Suprapubic skin (tissue), 4 donors: ENCODE measurements at places on chromosomes 6 and 20.

DNA sequence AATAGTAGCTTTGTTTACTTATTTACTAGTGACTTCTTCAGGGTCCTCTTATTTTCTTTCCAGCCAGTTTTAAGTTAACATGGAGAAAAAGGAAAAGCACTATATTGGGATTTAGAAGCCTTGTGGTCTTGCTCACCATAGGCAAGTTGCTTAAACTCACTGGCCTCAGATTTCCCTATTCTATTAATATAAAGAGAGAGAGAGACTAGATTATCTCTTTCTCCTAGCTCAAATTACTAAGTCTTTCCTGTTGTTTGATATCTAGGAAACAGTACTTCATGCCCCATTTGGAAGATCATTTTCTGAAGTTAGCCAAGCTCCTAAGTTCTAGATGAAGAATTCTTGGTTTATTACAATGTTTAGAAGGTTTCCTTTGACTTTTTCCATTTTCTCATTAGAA, 32.5 kb downstream of the CTNNBL1 start:
- no peak for DNase-seq

DNA sequence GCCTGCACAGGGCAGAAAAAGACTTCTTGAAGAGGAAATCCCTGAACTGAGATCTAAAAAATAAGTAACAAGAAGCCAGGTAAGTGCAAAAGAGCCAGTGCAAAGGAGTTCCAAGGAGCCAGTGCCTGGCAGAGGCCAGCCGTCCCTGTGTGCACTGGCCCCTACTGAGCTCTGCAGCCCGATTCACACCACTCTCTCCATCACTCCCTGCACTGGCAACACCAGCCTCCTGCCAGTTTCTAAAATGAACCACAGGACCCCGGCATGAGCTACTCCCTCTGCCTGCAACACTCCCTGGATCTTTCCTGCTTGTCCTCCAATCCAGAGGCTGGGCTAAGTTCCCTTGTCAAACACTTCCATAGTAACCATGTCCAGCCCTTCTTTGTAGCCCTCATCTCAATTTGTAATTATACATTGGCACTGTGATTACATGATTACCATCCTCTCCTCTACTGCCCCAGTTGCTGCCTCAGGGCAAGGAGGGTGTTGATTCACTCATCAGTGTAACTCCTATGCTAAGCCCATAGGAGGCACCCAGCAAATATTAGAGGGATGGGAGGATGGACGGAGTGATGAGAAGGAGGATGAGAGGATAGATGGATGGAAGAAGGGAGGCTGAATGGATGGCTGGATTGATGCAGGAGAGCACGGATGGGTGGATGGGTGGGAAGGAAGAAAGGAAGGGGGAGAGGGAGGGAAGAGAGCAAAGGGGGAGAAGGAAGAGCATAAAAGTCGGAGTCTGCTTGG, 49.3 kb downstream of the SIRPA start:
- peak; percentile 53 for DNase-seq

- DNase-seq: no peak
Measured at GRCh38 chr6:150298676-150299075, 70.1 kb upstream of the IYD start.

GRCh38 chr6:31829633-31830283, 2.2 kb downstream of the HSPA1B start:
- DNase-seq: no peak

GRCh38 chr6:163564534-163564933, 150.0 kb downstream of the QKI start:
- no peak for DNase-seq

- peak; percentile 66 for DNase-seq
Measured at GRCh38 chr20:25054995-25055629, 2.8 kb downstream of the ACSS1 start.

GRCh38 chr6:15755526-15755925, 92.7 kb upstream of the DTNBP1 start:
- DNase-seq: no peak

DNA sequence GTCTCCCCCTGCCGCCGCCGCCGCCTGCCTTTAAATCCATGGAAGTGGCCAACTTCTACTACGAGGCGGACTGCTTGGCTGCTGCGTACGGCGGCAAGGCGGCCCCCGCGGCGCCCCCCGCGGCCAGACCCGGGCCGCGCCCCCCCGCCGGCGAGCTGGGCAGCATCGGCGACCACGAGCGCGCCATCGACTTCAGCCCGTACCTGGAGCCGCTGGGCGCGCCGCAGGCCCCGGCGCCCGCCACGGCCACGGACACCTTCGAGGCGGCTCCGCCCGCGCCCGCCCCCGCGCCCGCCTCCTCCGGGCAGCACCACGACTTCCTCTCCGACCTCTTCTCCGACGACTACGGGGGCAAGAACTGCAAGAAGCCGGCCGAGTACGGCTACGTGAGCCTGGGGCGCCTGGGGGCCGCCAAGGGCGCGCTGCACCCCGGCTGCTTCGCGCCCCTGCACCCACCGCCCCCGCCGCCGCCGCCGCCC, 474 bp downstream of the CEBPB start:
- DNase-seq: no peak

DNA sequence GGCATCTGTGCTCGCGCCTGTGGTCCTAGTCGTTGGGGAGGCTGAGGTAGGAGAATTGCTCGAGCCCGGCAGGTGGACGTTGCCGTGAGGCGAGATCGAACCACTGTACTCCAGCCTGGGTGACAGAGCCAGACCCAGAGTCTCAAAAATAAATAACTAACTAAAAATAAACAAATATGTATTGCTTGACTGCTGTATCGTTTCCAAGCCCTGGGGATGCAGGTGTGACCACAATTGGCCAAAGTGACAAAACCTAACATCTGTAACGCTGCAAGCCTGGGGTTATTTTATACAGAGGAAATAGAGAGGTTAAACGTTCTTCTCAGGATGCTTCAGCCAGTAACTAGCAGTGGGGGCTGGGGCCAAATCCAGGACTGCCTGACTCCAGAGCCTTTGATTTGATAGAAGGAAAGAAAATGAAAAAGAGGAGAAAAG, 1.9 kb upstream of the SRSF3 start:
- DNase-seq: no peak

- no peak for DNase-seq
Measured at GRCh38 chr20:5886788-5887187, 63.5 kb downstream of the TRMT6 start.

DNA sequence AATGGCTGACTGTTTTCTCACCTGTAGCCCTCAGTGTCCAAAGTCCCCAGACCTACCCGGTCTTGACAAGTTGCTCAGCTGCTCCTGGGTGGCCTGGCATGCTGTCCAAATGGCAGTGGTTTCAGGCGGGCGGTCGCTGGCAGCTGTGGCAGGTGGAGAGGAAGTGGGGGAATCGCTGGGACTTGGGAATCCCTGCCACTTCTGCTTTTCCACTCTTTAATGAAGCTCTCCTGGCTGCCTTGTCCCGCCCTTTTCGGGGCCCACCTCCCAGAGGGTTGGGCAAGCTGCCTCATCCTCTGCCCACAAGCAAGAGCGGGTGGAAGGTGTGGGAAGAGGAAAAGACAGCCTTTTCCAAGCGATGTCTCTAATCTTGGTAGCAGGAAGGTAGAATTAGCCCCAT, at the start of gene OCSTAMP:
TSS of gene OCSTAMP (minus strand) at position 194 of the 400 bp plus-strand sequence. CDS start at position 100, 94 bp downstream.
- DNase-seq: no peak

DNA sequence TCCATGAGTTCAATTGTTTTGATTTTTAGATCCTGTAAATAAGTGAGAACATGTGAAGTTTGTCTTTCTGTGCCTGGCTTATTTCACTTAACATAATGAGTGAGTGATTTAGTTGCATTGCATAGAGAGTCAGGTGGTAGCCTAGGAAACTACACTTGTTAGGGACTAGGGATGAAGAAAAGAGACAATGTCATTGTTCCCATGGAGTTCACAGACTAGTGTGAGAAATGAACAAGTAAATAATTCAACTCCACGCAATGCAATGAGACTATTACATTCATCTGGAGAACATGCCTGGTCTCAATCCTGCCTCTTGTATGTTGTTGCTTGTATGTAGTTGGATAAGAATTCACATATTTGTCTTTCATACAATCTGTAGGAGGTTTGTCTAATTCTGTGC, 76.3 kb upstream of the B3GAT2 start:
- no peak for DNase-seq

- no peak for DNase-seq
Measured at GRCh38 chr6:63565727-63566596, 6.3 kb upstream of the LOC128125822 start.

- DNase-seq: no peak
Measured at GRCh38 chr6:112571488-112572270, 224.5 kb downstream of the RFPL4B start.

- no peak for DNase-seq
Measured at GRCh38 chr6:11753798-11754197, 24.8 kb downstream of the ADTRP start.

- no peak for DNase-seq
Measured at GRCh38 chr6:130138116-130138908, 84.4 kb downstream of the SAMD3 start.

DNA sequence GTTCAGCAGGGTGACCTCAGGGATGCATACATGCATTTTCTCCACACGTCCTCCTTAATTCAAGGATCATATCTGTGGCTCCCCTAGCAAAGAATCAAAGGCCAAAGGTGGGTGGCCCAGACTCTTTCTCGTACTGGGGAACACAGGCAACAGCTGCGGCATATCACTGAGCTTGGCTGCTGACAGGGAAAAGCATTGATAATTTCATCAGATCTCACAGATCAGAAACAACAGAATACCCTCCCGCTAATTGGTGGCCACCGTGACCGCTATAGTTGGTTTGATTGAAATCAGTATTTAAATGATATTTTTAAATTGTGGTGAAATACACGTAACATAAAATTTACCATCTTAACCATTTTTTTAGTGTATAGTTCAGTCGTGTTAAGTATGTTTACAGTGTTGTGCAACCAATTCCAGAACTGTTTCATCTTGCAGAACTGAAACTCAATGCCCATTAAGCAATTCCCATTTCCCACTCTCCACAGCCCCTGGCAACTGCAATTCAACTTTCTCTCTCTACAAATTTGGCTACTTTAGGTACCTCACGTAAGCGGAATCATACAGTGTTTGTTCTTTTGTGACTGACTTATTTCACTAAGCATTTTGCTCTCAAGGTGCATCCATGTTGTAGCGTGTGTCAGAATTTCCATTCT, 74.7 kb upstream of the TMEM170B start:
- no peak for DNase-seq

DNA sequence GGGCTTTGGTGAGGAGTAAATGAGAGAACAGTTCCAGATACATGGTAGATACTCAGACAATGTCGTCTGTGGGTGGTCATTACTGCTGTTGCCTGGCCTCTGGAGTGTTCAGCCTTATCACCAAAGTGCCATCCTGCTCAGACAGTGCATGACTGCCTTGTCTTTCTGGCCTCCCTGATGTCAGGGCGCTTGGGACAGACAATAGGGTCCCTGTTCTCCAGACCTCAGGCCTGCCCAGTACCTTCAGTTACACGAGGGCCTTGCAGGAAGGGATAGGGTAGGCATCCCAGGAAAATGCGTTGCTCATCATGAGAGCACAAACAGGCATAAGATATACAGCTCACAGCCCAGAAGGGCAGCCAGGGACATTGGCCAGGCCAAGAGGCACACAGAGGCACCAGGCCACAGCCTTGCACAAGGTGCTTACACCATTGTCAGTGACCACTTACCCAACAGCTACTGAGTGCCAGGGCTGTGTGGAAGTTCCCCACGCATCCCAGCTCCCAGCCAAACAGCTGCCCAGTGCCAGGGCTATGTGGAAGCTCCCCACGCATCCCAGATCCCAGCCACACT, 27.4 kb downstream of the BPIFB1 start:
- DNase-seq: no peak

- DNase-seq: no peak
Measured at GRCh38 chr6:104572901-104573300, 286.8 kb downstream of the HACE1 start.

DNA sequence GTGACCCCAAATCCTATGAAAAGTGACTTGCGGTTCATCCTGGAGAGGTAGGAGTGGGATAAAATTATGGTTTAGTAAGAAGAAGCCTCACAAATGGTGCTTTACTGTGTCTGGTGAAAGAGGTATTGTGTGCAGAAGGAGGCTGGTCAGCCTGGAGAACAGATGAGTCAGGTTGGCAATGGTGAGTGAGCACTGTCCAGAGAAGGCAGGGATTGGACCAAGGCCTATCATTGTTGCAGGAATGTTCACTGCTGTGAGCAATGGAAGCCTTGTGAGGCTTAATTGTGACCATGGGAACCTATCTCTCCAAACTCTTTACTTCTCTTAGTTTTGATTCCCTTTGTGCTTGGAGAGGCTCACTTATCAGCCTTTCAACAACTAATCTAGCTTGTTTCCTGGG, 89.0 kb upstream of the KCNK16 start:
- DNase-seq: no peak

DNA sequence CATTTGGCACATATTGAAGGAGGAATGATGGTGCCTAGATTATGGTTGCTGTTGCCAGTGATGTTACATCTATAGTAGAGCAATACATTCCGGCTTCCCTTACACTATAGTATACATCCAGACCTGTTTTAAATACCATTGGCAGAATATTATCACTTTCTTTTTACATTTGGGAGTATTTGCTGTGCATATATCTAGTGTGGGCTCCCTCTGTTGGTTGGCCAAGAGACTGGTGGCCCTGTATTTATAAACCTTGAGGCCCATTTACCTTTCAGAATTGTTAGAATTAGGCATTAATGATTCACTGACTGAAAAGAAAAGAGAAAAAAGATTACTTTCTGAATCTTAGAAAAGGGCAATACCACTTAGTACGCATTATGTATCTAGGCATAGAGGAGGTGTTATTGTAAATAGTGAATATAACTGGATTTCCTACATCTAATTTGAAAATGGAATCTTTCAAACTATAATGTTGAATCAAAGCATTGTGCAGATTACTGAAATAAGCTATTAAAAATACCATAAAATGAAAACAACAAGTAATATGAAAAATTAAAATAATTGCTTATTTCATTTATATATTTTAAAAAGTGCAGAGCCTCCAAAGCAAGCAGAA, 628.8 kb upstream of the MAN1A1 start:
- no peak for DNase-seq

GRCh38 chr20:51249215-51249614, 226.3 kb upstream of the KCNG1 start:
- DNase-seq: no peak

DNA sequence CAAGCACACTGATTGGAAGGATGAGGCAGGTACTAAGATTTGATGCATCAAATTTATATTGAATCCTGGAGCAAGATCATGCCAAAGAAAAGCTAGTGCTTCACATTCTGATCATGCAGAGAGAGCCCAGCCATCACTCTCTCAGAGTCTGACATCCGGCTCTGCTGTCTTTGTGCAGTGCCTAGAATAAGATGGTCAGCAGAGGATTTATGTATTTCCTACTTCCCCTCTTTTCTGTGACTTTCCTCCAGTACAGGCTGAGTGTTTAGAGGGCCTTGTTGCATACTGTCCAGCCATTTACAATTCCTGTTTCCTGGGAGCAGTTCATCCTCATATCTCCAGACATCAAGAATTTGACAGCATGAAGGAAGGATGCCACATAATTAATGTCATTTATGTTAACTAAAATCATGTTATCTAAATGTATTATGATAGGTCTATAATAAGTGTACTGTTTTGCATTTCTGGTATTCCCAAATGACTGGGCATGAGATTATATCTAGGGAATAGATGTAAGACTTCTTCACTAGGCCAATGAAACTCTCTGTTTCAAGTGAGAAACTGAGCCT, 167.6 kb downstream of the EPM2A start:
- no peak for DNase-seq
